ENCODE measurements at places on chromosomes 7 and 10. TPM values are rescaled to one million over a fixed set of nuclear protein-coding genes. Genes with fewer than 3 reads are reported as not detected.

DNA sequence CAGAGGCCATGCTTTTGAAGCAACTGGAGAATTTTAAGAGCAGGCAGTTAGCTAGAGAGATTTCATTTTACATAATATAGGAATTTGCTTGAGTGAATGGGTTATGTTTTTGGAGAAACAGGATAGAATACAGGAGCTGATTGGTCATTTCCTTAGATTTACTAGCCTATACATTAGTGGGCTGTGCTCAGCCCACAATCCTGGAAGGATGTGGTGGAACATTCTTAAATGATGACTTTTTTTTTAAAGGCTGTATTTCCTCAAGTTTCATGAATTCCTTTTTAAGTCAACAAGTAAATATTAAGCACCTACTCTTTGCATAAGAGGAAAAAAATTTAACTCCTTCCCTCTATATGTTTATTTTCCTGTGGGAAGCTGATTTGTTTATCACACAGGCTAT, 314.4 kb upstream of the BMPER start:
- H3K4me1 ChIP-seq, result peaks cover 30% of the 10 kb centered on the region
- peak overlapping the region; percentile 93 for H3K27ac ChIP-seq
- peak overlapping the region; percentile 5 for H3K4me3 ChIP-seq

- no peak for DNase-seq
- H3K36me3 ChIP-seq, result no peaks in the 10 kb centered on the region
- H3K27me3 ChIP-seq, result no peaks in the 10 kb centered on the region
- H3K4me1 ChIP-seq, result peaks cover 3% of the 10 kb centered on the region
These were observed 5.5 kb upstream of the H2AZ2 start for GRCh38 chr7:44853391-44853790.

DNA sequence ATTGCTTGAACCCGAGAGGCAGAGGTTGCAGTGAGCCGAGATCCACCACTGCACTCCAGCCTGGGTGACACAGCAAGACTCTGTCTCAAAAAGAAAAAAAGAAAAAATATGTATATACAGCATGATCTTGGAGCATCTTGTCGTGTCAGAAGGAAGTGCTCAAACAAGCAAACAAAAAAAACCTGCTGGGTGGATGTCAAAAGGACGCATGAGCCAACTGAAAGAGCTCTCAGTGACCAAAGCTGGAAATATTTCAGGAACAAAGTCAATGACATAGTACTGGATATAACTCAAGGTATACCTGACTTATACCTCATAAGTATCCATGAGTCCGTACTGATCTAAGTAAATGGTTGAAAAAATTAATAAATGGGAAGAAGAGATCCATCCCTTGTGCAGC, 94.6 kb upstream of the ANLN start:
- H3K4me3 ChIP-seq, result no peak overlapping the region
- peaks cover 8% of the 10 kb centered on the region for H3K36me3 ChIP-seq
- H3K27ac ChIP-seq, result no peak overlapping the region
- no peaks in the 10 kb centered on the region for H3K27me3 ChIP-seq

DNA sequence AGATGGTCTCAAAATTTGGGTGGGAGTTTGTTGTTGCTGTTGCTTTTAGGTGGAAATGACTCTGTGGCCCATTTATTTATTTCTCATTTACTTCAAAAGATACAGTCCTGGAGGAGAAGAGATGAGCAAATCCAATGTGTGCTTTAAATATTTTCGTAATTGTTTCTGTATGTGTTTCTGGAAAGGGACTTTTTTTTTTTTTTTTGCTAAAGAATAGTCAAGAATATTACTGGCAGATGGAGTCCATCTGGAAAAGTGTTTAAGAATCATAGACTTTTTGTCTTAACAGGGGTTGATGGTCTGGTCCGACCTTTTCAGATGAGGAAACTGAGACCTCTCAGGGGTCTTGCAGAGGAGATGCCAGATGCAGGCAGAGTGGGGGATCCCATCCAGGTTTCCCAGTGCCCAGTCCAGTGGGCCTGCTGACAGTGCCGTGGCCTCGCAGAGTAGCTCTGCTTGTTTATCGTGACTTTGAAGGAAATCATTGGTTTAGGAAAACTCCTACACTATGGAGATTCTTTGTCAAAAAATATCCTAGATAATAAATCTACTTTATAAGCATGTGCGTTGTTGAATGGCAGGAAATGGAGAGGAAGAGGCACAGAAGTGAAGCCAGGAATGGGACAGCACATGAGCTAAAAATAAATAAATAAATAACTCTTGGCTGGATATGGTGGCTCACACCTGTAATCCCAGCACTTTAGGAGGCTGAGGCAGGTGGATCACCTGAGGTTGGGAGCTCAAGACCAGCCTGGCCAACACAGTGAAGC, 164.3 kb upstream of the SVIL start:
- no peak overlapping the region for H3K4me3 ChIP-seq
- DNase-seq, result no peak
- no peaks in the 10 kb centered on the region for H3K36me3 ChIP-seq
- H3K27me3 ChIP-seq, result no peaks in the 10 kb centered on the region
- H3K4me1 ChIP-seq, result peaks cover 30% of the 10 kb centered on the region

DNA sequence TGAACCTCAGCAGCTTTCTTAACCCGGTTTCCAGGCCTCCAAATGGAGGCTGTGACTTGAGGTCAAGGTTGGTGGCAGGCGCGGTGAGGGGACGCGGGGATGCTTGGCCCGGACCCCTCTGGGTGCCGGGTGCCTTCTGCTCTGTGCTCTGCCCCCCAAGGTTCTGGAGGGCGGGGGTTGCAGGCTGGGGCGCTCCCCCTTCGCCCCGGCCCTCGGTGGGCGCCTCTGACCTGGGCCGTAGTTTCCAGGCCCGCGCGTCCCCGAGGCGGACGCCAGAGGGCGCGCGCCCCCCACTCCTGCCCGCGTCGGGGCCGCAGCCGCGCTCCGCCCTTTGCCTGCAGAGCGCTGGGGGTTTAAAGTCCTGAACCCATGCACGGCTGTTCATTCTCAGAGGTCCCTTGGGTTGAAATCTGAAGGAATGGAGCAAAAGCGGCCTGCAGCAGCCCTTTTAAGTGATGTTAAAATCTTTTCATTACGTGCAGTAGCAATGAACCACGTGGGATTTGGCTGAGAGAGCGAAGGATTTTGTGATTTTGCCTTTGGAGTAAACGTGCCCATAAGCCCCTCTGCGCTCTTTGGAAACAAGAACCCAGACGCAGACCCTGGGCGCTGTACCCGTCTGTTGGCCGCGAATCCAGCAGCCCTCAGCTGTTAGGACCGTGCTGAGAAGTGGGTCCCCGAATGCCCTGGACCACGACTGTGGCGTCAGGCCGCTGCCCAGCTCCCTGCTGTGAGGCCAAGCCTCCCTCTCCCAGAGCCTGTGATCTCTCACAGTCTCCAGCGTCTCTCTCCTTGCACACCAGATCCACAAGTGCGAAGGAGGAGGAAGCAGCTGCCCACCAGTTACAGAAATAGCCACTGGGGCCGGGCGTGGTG, 135.0 kb downstream of the ACTR3B start:
- H3K27me3 ChIP-seq, result peaks cover 10% of the 10 kb centered on the region
- H3K4me3 ChIP-seq, result no peak overlapping the region
- DNase-seq, result peak; percentile 29
- no peak overlapping the region for H3K27ac ChIP-seq
- no peaks in the 10 kb centered on the region for H3K36me3 ChIP-seq

GRCh38 chr10:99172950-99173349, 62.7 kb downstream of the HPSE2 start:
- no peak for DNase-seq
- H3K27me3 ChIP-seq, result peaks cover 6% of the 10 kb centered on the region
- no peak overlapping the region for H3K27ac ChIP-seq
- no peak overlapping the region for H3K4me3 ChIP-seq

GRCh38 chr7:129780974-129781927, 169.7 kb downstream of the NRF1 start:
- no peaks in the 10 kb centered on the region for H3K36me3 ChIP-seq
- H3K4me3 ChIP-seq, result peak overlapping the region; percentile 86
- H3K27me3 ChIP-seq, result no peaks in the 10 kb centered on the region
- DNase-seq, result peak; percentile 14
- peaks cover 15% of the 10 kb centered on the region for H3K4me1 ChIP-seq

DNA sequence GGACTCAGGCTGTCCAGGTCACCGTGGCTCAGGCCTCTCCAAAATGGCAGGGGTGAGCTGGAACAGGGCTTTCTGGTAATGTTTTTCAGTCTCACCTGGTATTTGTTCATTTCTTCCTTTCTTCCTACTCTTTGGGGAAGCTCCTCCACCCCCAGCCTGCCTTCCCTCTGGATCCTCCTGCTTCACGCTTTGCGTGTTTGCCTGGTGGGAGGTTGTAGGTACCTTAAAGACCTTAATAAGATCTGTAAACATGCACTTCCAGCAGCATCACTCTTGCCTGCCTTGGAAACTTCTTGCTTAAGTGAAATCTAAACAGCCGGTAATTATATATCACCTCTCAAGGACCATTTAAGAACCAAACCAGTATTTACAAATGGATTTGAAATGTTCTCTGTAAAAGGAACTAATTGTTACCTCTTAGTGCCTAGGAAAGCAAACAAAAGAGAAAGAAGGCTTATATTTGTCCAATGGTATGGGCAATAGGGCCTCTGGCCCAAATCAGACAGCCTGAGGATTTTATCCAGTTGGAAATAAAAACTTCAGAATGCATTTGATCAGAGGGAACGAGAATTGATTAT, 339.9 kb downstream of the CCSER2 start:
- no peak overlapping the region for H3K27ac ChIP-seq
- H3K27me3 ChIP-seq, result peaks cover 32% of the 10 kb centered on the region
- DNase-seq, result no peak
- H3K36me3 ChIP-seq, result no peaks in the 10 kb centered on the region

DNA sequence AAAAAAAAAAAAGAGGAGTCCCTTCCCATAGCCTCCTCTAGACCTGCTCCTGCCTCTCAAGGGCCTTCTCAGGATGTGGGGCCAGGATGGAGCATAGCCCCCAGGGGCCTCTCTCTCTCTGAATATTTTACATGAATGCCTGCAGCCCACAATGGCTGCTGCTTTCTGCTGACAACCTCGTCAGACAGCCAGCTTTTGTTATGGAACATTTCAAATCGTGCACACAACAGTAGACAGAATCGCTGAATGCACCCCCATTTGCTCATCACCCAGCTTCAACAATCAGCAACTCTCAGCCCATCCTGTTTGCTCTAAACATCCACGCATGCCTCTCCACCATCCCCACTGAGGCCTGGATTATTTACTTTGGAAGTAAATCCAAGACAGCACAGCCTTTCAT, 5.4 kb downstream of the PLAC9 start:
- no peak overlapping the region for H3K4me3 ChIP-seq
- H3K27me3 ChIP-seq, result peaks cover 6% of the 10 kb centered on the region
- no peak overlapping the region for H3K27ac ChIP-seq
- DNase-seq, result no peak

DNA sequence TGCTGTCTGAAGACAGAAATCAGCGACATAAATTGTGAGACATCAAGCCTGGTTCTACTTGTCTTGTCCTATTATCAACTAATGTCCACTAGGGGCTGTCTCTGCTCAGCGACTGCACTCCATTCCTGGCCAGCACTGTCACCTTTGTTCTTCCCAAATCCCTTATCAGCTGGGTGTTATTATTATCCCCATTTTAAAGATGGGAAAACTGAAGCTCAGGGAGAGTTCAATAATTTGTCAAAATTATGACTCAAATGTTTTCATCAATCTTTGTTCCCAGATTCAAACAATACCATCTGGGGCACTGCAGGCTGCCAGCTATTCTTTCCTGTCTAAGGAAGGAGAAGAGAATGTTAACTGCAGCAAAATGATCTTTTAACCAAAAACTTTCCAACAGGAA, 431.6 kb upstream of the NFE2L3 start:
- H3K27me3 ChIP-seq, result peaks cover 21% of the 10 kb centered on the region
- peak; percentile 22 for DNase-seq
- H3K4me3 ChIP-seq, result no peak overlapping the region
- no peak overlapping the region for H3K27ac ChIP-seq
- H3K36me3 ChIP-seq, result no peaks in the 10 kb centered on the region

DNA sequence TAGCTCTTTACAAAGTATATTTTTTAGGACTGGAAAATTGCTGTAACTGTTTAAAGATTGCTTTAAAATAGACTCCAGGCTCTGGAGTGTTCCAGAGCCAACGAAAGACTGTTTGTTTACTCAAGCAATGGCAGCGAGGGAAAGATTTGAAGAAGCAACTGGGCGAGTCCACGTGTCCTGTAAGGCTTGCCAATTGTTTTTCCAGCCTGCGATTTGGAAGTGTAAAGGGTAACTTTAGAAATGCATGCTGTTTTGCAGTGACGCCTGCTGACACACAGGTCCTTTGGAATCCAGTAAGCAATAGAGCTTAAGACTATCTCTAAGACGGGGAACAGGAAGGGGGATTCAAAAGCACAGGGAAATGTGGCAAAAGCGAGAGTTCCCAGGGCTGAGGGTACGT, 55.8 kb downstream of the TACC2 start:
- H3K36me3 ChIP-seq, result no peaks in the 10 kb centered on the region
- H3K4me1 ChIP-seq, result peaks cover 11% of the 10 kb centered on the region
- no peak overlapping the region for H3K27ac ChIP-seq
- H3K4me3 ChIP-seq, result no peak overlapping the region

DNA sequence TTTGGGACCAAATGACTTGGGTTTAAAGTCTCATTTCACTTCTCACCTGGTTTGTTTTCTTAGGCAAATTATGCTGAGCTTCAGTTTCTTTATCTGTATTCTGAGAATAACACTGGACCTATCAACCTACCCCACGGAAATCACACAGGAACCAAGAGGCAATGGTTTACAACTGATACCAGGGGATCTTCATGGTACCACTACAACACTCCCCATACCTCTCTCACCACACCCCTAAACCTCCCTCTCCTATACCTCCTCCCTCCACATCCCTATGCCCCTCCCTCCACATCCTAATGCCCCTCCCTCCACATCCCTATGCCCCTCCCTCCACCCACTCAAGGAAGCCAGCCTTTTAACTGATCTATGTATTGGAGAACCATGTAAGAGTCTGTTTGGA, 9.9 kb downstream of the FAM204A start:
- peaks cover 37% of the 10 kb centered on the region for H3K36me3 ChIP-seq
- no peak for DNase-seq
- H3K27me3 ChIP-seq, result no peaks in the 10 kb centered on the region
- no peaks in the 10 kb centered on the region for H3K4me1 ChIP-seq
- no peak overlapping the region for H3K27ac ChIP-seq

- H3K4me3 ChIP-seq, result no peak overlapping the region
- peaks cover 3% of the 10 kb centered on the region for H3K27me3 ChIP-seq
- H3K36me3 ChIP-seq, result no peaks in the 10 kb centered on the region
- H3K27ac ChIP-seq, result no peak overlapping the region
- no peaks in the 10 kb centered on the region for H3K4me1 ChIP-seq
These were observed 314.7 kb downstream of the PLXNA4 start for GRCh38 chr7:132261327-132262159.

Gene IFRD1
- 73.4 TPM for total RNA-seq

Gene CLDN3
- 51.6 TPM for total RNA-seq
